Spinal cord (tissue), 10 donors: ENCODE measurements at places on chromosomes 7 and 10.

- DNase-seq = no peak
Observed at GRCh38 chr7:36617408-36617807, 106.9 kb downstream of the AOAH start.

DNA sequence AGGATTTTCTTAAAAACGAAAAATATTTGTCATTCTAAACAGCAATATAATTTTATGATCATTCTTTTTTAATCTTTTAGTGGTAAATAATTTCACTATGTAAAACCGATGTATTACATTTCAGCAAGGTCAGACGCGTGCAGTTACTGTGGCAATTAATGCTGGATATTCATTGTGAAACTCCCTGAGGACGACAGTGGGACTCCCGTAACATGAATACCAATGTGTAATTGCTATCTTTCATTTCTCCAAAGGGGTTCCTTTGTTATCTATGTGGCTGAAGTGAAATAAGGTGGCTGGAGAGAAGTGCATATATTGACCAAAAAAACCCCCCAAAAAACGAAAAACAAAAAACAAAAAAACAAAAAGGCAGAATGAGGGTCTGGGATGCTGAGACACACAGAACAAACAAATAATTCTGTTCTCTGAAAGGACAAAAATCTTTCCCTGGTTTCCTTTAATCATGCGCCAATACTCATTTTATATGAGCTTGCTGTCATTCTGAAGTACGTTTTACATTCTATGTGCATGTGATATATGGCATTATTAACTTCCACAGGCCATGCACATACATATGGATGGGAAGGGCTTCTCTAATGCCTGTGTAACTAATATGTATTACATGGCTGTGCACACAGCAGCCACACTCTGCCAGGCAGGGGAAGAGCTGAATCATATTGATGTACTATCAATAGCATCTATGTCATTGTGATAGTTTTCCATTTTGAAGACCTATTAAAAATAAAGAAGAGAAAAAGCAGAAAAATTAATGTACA, 161.4 kb downstream of the RAPGEF5 start:
- no peak for DNase-seq

- no peak for DNase-seq
Observed at GRCh38 chr10:98262571-98262970, 5.4 kb downstream of the LOXL4 start.

DNA sequence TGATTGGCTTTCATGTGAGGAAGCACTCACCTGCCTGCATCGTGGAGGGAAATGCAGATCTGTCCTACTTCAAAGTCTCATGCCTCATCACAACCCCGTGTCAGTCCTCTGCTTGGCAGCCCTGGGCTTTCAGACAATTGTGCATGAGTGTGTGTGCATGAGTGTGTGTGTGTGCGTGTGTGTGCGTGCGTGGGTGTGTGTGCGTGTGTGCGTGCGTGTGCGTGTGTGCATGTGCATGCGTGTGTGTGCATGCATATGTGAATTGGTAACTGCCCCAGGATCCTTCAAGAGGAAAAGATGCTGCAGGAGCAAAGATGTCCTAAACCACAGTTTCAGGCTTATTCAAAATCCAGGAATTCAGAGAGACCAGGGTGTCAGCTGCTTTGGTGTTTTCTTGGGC, 71.3 kb downstream of the LANCL2 start:
- DNase-seq = no peak

- DNase-seq = no peak
Observed at GRCh38 chr10:102779680-102780526, 36.2 kb downstream of the WBP1L start.

DNA sequence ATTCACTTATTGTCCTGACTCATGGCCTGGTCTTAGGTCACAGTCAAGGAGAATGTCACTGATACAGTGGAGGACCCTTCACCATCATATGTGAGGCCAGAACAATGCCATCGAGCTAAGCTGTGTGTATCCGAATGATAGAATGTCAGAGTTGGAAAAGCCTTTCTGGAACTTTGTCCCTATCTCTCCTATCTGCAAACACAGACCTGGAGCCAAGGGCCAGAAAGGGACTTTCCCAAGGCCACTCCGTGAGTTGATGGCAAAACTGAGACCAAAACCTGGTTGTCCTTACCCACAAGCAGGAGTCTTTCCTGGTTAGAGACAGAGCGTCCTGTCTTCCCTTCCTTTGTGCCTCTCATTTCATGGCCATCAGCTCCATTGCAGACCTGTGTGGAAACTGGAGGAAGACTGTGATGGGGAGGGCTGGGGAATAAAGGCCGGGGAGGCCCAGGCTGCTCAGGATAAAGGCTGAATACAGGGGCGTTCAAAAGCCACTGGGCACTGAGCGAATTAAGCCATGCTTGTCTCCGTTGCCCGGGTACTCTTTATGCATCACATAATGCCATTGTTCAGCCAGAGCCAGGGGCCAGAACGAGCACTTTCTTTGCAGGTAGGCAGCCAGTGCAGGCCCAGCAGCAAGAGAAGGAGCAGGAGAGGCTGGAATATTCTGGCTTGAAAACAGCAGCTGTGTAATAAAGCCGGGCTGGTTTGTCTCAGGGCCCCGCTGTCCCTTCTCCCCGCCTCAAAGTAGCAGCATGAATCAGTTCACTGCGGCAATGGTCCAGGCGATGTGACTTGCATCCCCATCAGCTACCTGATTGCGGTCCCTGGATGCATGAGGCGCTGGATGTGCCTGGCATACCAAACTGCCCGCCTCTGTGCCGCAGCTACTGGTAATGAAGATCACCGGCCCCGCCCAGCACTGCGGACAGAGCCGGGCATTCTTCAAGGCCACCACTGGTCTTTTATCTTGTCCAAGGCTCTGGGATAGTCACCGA, 143.0 kb downstream of the RPS24 start:
- peak; percentile 96 for DNase-seq

- DNase-seq = no peak
Observed at GRCh38 chr7:50342616-50343114, 38.1 kb downstream of the IKZF1 start.

- no peak for DNase-seq
Observed at GRCh38 chr10:16570731-16571130, 49.1 kb upstream of the C1QL3 start.

GRCh38 chr10:28381903-28382347, 79.1 kb upstream of the MPP7 start:
- DNase-seq = peak; percentile 79

DNA sequence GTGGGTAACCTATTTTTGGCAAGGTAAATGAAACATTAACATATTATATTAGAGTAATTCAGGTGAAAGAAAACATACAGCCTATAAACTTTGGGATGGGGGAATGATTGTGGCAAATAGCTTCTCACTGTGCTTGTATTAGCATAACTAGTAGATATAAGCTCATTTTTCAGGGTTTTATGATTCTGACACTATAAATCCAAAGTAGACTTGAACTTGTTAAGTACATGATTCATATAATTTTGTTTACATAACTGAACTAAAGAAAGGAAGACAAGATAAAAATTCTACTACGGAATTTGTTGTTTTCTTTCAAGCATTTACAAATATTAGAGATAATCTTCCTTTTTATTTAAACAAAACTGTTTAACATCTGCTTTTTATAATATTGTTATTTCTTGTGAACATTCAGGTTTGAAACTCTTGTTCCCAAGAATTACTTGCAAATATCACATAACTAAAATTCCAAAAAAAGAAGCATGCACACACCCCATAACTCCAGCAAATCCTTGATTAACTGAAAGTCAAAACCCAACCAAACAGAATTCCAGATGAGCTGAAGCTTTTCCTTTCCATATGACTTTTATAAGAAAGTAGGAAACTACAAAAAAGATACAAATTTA, 142.3 kb downstream of the JAZF1 start:
- DNase-seq = no peak

GRCh38 chr10:116156819-116157218, 116.2 kb downstream of the GFRA1 start:
- no peak for DNase-seq
